ENCODE measurements at places on chromosomes 3 and 15. TPM values are rescaled to one million over a fixed set of nuclear protein-coding genes. Genes with fewer than 3 reads are reported as not detected.

The FBXW12 gene
- total RNA-seq = not detected

The ASB14 gene
- total RNA-seq = not detected

The FRMD4B gene
- total RNA-seq = 35.1 TPM

GRCh38 chr3:159732172-159733111 is 256.2 kb upstream of the IL12A start:
- peak; percentile 82 for ATAC-seq

DNA sequence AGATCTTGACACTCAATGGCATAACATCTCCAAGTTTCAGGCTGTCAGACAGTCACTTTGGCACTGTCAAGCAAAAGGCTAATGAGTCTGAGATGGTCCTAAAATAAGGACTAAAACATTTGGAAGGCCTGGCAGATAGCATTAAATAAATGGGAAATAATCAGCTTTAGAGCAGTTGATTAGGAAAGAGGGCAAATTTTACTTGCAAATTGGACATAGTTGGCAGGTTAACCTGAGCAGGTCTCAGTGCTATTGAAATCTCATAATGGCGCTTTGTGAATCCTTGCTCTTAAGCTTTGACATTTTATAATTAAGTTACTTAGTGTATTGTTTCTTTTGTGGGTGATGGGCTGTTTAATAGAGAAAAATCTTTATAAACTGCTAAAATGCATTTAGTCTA is 1003.1 kb upstream of the GBE1 start:
- no peak for ATAC-seq

- ATAC-seq = peak; percentile 37
Measured at GRCh38 chr3:195210266-195210973, 60.5 kb downstream of the XXYLT1 start.

- ATAC-seq = no peak
Measured at GRCh38 chr3:128681369-128681829, 30.8 kb upstream of the RPN1 start.

DNA sequence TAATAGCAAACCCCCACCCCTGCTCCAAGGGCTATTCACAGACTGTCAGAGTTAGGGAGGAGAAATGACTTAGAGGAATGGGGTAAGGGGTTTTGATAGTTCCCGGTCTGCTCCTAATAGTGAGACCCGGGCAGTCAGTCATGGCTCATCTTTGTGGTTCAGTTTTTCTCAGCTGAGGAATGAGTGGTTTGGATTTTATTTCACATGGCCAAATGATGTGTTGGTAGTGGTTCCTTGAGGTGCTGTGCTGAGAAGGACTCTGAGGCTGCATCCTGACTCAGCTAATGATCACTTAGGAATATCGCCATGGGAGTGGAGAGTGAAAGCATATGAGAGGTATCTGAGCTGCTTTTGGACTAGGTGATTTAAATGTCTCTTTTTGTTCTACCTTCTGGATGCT is 80.2 kb downstream of the LPP start:
- ATAC-seq = no peak
